ENCODE measurements at places on chromosomes 1 and 21.
A peak's percentile ranks its signal among the peaks of the same experiment; 100 is the strongest.

- DNase-seq, result peak; percentile 52
Observed at GRCh38 chr1:197448121-197448779, 180.2 kb downstream of the CRB1 start.

DNA sequence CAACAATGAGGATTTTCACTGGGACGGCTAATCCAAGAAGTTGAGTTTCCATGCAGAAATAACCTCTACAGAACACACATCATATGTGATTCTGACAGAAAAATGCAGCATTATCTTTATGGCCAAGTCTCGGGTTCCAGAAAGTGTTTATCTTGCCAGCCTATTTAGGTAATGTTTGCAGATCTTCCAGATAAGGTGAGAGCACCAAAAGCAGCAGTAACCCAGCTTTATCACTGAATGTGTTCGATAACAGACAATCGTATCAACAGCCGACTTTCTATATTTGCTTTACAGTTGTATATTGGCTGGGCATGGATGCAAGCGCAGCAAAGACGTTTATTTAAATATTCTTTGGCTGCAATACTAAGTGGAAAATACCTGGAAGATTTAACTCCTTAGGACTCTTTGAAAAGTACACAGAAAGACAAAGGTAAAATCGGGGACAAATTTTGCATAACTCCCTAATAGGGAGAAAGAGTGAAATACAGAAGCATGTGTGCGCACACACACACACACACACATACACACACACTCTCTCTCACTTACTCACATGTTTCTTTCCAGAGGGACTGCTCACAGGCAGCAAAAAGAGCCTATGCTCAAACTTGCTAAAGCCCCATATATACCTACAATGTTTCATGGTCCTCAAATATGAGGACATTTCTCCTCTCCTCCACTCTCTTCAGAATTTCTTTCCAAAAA, 3.0 kb upstream of the CTSK start:
- DNase-seq, result no peak

GRCh38 chr1:117026361-117026760, 24.8 kb downstream of the CD101 start:
- peak; percentile 38 for DNase-seq

- DNase-seq, result no peak
Observed at GRCh38 chr1:247443641-247444040, 14.3 kb downstream of the OR2B11 start.

DNA sequence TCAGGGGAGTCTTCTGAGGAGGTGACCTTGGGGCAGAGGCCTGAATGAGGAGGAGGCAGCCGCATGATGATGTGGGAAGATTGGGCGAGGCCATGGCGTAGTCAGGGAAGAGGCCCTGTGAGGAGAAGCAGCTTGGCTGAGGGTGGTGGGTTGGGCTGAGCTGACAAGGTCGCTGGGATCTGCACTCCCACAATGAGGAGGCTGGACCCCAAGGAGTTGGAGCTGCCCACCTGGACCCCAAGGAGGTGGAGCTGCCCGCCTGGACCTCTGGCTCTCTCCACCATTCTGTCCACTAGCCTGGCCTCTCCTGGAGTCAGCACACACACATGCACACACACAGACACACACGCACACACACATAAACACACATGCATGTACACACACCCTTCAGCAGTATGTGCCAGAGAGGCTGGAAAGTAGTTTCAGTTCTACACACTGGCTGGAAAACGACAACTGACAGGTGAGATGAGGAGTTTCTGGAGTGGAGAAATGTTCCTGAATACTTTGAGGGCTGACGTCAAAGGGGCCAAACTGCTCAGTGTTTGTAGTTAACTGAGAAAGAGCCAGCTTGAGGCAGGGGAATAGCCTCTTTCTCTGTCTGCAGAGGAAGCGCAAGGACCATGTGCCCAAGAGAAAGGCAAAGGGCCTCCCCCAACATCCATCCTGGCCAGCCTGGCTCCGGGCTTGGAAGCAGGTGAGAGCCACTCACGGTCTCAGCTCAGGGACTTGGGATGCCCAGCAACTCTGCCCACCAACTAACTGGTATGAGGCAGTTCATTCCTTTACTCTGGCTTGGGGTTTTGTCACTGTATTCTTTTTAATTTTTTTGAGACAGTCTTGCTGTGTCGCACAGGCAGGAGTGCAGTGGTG, 7.1 kb downstream of the SMPDL3B start:
- DNase-seq, result no peak

- no peak for DNase-seq
Observed at GRCh38 chr1:228287541-228288425, 79.9 kb downstream of the OBSCN start.

- DNase-seq, result no peak
Observed at GRCh38 chr1:221363039-221363438, 378.9 kb downstream of the DUSP10 start.

DNA sequence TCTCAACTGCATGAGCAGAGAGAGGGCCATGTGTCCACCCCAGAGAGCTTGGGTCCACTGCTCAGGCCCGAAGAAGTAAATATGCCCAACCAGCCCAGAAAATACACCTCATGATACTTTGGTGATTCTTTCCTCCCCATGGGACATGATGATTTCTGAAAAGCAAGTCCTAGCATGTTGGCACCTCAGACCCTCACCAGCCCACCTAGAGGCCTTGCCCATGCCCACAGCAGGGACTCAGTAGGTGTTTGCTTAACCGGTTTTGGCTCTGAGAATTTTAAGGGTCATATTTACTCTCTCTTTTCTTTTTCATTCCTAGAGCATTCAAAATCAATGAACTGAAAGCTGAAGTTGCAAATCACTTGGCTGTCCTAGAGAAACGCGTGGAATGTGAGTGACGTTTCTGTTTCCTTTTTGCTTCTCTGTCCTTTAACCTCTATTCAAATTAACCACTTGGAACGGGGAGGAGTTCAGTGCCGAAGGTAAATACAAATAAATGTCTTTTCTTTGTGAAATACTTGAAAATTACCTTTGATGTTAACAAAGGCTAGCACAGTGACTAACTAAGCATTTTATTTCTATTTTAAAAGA, 79.7 kb downstream of the PDE9A start:
- no peak for DNase-seq

GRCh38 chr1:229133811-229134210, 137.1 kb upstream of the RAB4A start:
- DNase-seq, result no peak

- no peak for DNase-seq
Observed at GRCh38 chr1:79052829-79053449, 46.4 kb upstream of the ADGRL4 start.

DNA sequence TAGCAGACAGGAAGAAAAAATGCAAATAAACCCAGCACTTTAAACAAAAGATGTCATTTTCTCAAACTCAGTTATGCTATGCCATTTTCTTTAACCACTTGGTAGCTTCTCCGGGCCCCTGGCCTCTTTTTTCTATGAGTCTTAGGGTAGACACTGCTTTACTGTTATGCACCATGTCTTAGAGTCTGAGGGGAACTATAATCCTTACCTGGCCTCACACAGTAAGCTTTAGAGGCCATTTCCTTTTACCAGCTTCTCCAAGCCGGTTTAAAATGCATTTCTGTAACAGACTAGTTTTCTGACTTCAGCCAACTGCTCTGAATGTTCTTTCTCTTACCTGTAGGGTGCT, 73.7 kb upstream of the EDEM3 start:
- DNase-seq, result no peak

DNA sequence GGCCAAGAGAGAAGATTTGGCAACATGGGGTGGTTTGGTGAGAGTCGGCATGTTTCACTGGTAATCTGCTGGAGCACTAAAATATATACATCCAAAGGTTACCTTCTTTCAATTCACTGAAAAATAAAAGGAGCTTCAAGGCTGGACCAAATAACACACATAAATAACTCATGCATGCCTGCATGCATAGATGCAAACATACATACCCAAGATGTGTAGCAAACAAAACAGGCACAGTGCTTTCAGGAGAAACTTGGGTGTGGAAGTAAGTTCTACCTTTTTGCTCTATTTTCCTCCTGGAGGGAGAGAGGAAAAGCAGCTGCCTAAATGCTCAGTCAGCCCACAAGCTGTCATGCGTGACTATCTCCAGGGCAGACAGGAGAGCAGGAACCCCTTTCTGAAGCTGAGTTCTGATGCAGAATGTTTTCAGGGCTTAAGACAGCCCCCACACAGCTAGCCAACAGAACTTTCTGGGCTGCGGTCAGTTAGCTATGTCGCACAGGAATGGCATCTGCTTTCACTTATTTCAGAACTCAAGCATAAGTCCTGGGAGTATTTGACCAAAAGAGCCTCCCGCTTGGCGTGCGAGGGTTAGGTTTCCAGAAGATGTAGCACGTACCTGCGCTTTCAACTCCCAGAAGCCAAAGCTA, 166.2 kb downstream of the TOMM20 start:
- DNase-seq, result peak; percentile 99

DNA sequence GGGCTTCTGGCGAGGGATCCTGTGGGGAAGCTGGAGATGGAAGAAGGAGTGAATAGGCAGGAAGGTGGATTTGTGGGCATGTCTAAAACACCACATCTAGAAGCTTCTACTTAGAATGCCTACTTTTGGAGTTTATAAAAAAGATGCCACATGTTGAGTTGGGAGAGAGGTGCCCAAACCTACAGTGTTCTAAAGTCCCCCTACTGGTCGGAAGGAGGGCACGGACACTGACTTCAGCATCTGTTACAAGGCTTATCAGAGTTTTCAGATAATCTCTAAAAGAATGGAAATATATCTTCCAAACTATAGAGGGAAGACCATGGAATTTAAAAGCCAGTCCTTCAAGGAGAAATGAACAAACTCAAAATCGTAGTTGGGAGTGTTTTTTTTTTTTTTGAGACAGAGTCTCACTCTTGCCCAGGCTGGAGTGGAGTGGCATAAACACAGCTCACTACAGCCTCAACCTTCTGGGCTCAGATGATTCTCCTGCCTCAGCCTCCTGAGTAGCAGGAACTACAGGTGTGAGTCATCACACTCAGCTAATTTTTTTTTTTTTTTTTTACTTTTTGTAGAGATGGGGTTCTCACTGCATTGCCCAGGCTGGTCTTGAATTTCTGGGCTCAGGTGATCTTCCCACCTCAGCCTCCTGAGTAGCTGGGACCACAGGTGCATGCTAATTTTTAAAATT, 14.8 kb downstream of the IBA57 start:
- no peak for DNase-seq

DNA sequence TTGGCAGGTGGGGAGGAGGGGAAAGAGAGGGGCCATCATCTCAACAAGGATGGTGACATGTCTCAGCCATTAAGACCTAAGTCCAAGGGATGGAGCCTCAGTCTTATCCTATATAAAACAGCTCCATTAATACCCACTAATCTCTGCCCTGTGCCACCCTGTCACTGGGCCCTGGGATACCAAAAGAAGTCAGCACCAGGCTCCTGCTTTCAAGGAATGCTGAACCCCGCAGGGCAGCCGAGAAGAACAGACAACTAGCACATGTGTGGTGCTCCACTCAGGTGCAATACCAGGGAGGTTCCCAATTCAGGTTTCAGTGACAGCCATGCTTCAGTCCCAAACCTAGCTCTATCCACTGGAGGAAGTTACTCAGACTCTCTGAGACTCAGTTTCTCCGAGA, 128.4 kb downstream of the GRIK3 start:
- DNase-seq, result no peak

DNA sequence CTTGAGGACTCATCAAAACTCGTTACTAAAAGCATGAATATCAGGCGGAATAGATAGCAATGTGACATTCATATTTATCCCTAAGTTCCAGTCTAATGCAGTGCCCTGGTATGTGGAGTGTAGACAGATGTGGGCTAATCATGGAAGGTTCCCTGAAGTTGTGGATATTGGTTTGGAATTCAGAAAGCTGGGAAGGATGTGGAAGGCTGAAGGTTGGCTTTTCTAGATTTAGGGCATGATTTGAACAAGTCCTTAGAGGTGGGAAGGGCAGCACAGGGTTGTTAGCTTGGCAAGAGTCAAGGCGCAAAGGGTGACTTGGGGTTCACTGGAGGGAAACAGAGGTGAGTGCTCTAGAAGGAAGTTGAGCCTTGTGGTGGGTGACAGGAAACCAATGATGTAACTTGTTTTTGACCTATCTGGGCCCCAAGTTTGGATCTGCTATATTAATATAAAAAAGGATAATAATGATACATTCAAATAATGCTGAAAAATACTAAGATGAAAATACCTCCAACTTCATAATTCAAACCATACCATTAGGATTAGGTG, 21.9 kb downstream of the LGALS8 start:
- no peak for DNase-seq

DNA sequence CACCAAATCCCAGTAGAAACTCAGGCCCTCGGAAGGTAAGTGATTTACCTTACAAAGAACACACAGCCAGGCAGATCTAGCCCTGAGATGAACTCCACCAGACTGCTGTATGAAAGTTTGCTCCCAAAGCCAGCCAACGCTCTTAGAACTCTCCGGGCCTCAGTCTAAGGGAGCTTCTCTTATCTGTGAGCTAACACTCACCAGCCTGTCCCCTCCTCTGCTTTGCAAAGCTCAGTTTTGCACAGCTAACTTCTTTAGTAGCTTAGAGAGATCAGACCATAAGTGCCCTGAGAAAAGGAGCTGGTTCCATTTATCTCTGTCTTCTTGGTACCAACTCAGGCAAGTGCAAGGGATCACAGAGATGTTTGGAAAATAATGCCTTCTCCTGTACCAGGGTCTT, 195.8 kb upstream of the JUN start:
- no peak for DNase-seq

Measured in fibroblast of skin of scalp (primary cell).